ENCODE measurements at places on chromosomes 5 and 9. TPM values are rescaled to one million over a fixed set of nuclear protein-coding genes. Genes with fewer than 3 reads are reported as not detected.
A peak's percentile ranks its signal among the peaks of the same experiment; 100 is the strongest.

- DNase-seq: peak; percentile 61
Observed at GRCh38 chr9:124218438-124218982, 39.2 kb upstream of the NEK6 start.

Gene FBN2
- total RNA-seq: not detected

DNA sequence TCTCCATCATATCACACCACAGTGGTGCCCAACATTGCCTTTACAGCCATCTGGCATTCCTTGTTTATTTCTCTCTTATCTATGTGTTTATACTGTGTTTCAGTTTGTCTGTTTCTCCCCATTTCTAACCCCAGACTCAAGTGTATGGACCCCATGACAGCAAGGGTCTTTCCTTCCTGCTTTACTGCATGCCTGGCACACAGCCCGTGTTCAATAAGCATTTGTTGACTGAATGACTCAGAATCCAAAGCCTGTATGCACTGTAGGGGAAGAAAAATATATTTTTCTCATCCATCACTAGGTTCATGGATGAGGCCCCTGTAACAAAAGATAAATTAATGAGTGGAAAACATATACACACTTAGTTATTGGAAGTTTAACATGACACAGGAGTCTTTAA is 190.8 kb upstream of the SEMA6A start:
- no peak for DNase-seq

GRCh38 chr5:84688566-84688965 is 303.9 kb upstream of the EDIL3 start:
- no peak for DNase-seq

DNA sequence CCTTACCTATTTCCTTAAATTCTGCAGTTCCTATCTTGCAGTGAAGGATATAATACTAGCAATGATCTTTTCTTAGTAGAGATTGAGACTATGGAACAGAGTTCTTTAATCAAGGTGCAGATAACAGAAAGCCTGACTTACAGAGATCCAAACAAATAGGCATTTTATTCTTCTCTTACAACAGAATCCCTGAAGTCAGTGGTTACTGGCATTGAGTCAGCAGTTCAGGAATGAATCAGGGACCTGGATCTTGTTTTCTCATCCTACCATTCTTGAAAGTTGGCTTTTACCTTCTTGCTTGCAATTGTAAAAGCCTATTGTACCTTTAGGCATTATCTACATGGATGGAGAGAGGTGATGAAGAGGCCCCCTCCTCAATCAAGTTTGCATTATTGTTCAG is 47.5 kb upstream of the TLE4 start:
- DNase-seq: no peak
